Breast epithelium (tissue), 4 donors: ENCODE measurements at places on chromosomes 5 and 9.

DNA sequence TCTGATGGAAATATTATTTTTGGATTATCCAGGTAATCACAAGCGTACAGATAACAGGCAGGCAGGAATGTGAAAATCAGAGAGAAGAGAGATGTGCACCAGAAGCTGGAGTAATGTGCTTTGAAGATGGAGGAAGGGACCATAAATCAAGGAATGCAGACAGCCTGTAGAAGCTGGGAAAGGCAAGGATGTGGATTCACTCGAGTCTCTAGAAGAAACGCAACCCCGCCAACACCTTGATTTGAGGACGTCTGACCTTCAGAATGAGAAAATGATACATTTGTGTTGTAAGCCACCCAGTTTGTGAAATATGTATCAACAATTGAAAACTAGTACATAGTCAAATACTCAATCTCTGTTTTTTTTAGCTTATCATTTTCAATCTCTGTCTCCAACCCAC is 207.6 kb upstream of the MPDZ start:
- H3K27me3 ChIP-seq: no peaks in the 10 kb centered on the region
- peaks cover 3% of the 10 kb centered on the region for H3K4me1 ChIP-seq
- H3K27ac ChIP-seq: peak overlapping the region; percentile 71

- DNase-seq: peak; percentile 92
- H3K4me1 ChIP-seq: no peaks in the 10 kb centered on the region
- H3K4me3 ChIP-seq: peak overlapping the region; percentile 25
These were observed 107.5 kb downstream of the NDFIP1 start for GRCh38 chr5:142215915-142216681.

DNA sequence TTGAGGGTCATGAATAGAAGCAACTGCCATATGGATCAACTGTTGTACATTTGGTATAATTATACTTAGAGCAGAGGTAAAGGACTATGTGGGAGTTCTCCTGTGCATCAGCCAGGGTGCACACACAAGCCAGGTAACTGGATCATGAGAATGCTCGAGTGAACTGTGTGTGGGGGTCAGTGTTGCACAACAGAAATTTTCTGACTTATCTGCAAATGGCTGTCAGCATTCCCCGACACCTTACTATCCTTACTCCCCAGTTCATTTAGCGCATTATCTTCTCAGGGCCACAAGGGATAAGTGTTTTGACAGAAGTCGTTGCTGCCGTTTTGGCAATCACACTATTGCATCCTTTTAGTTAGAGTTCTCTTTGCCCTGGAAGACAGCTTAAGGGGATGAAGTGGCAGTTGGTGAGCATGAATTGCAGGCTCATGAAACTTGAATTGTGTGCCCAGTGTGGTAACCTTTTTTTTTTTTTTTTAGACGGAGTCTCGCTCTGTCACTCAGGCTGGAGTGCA is 1.7 kb downstream of the CANX start:
- H3K27ac ChIP-seq: peak overlapping the region; percentile 99
- no peak for DNase-seq
- no peaks in the 10 kb centered on the region for H3K4me1 ChIP-seq

DNA sequence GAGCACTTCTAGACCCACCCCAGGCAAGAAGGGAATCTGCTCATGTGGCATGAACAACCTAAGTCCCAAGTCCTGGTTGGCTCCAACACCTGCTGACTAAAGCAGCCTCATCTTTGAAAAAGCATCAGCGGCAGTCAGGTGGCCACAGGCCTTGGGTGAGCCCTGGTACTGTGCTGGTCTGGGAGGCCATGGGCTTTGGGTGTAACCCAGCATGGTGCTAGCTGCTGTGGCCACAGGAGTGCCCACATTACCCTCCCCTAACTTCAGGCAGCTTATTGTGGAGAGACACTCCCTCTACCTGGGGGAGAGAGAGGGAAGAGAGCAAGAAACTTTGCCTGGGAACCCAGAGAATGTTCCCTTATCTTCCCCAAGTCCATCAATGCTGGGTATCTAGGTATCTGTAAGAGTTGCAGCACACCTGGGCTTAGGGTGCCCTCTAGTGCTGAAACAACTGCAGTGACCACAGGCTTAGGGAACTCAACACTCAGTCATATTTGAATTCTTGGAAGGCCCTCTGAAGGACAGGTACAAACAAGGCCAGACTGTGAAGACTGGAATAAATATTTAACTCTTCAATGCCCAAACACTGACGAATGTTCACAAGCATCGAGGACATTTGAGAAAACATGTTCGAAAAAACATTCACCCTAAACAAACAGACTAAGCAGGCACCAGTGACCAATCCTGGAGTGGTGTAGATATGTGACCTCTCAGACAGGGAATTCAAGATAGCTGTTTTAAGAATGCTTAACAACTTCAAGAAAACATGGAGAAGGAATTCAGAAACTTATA is 69.9 kb upstream of the OR2K2 start:
- H3K27ac ChIP-seq: no peak overlapping the region
- H3K4me1 ChIP-seq: no peaks in the 10 kb centered on the region
- no peaks in the 10 kb centered on the region for H3K27me3 ChIP-seq
- DNase-seq: no peak

GRCh38 chr5:151085517-151086041 is 4.7 kb upstream of the TNIP1 start:
- H3K36me3 ChIP-seq: no peaks in the 10 kb centered on the region
- DNase-seq: no peak
- no peaks in the 10 kb centered on the region for H3K4me1 ChIP-seq
- H3K4me3 ChIP-seq: peak overlapping the region; percentile 30

DNA sequence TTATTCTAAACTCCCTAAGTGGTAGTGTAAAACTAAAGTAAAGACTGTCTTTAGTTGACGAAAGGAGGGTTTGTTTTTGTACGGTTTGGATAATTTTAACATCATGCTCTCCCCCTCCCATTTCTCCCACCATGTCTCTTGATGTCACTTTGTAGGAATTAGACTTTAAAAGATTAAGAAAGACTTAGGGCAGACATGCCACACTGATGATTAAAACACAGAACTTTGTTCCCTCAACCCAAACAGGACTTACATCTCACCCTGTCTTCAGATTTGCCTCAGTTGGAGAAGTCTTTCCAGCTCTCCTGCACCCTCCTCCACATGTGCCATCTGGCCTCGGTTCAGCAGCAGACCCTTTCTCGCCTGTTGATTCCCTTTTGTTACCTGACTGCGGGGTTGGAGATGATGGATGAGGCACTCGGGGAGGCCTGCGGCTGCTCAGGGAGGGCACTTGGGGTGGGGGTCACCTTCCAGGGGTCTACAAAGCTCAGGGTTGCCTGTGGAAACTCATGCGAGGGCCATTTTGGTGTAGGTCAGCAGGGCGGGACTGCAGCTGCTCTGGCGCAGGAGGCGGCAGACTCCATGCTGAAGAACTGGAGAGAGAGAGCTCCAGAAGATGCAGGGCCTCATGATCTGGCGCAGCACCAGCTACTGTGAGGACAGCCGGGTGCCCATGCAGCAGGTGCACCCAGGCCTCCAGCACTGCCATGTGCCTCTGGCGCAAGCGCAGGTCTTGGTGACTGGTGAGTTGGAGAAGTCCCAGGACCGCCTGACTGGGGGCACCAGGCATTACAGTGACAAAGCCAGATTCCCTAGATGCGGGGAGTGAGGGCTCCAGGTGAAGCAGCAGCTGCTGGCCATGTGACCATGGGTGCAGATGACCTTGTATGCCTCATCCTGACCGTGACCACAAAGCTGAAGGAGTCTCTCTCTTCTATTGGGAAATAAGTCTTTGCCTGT is 24.5 kb upstream of the EXOC3 start:
- H3K27ac ChIP-seq: no peak overlapping the region
- H3K27me3 ChIP-seq: no peaks in the 10 kb centered on the region
- H3K36me3 ChIP-seq: no peaks in the 10 kb centered on the region
- DNase-seq: peak; percentile 20
- H3K4me3 ChIP-seq: no peak overlapping the region
- no peaks in the 10 kb centered on the region for H3K4me1 ChIP-seq

GRCh38 chr9:23643656-23644258 is 182.3 kb downstream of the ELAVL2 start:
- no peaks in the 10 kb centered on the region for H3K4me1 ChIP-seq
- H3K27me3 ChIP-seq: no peaks in the 10 kb centered on the region
- no peaks in the 10 kb centered on the region for H3K36me3 ChIP-seq
- H3K27ac ChIP-seq: no peak overlapping the region
- no peak for DNase-seq

DNA sequence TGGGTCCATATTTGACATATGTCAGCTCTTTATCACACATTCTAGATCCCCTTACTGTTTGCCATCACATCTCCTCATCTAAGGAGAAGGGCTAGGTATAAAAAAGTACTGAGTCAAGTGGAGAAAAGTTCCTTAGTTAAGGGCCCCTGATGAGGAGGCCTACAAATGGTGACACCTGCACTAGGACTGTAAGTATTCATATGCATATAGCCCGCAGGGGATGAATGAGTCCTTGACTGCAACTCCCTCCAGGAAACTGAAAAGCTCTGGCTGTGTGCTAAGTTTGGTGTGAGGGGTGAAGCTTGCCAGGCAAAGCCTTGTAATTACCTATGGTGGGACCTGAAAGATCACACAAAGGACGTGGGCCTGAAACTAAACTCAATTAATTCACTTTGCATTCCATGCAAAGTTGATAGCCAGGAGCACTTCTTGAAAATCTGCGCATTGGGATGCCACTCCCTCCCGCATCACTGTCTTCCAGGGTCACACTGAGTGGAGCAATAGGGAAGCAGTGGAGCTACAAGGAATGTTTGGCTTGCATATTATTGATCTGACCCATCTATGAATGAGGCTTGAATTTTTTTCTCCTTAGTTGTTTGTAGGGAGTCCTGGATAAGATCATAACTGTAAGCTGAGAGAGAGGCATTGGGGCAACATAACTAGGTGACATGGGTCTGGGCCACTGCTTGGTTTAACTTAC is 11.9 kb upstream of the EQTN start:
- no peak overlapping the region for H3K4me3 ChIP-seq
- H3K27ac ChIP-seq: no peak overlapping the region
- H3K27me3 ChIP-seq: no peaks in the 10 kb centered on the region

DNA sequence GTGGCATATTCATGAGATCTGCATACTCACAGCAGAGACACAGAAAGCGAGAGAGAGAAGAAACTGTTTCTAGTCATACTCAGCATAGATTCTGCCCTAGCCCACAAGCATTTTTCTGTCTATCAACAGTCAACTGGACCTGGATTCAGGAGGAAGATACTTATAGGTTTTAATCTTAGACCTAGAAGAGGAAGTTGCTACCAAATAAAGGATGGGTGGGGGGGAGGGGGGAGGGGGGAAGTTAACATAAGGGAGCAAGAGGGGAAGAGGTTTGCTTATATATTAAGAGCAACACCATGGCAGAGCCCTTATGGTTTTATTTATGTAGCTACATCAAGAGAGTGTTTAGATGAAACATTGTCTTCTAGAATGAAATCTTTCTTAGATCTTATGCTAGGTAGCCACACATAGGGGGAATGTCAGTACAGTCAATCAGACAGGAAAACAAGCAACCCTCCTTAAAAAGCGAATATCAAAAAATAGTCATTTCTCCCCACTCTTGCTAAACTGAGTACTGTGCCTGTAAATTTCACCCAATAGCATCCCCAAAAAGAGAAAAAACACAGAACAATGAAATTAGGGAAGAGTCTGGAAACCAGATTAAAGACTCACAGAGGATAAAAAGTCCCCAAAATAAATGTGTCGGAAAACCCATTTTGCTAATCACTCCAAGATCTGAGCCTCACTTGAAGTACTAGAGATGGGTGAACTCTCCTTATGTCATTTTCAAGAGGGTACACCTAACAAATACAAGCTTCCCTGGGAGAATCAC is 192.7 kb upstream of the NR4A3 start:
- no peaks in the 10 kb centered on the region for H3K27me3 ChIP-seq
- no peaks in the 10 kb centered on the region for H3K4me1 ChIP-seq
- DNase-seq: no peak
- no peak overlapping the region for H3K27ac ChIP-seq
- H3K36me3 ChIP-seq: no peaks in the 10 kb centered on the region

- peak overlapping the region; percentile 76 for H3K27ac ChIP-seq
- no peaks in the 10 kb centered on the region for H3K4me1 ChIP-seq
- peak overlapping the region; percentile 83 for H3K4me3 ChIP-seq
- no peaks in the 10 kb centered on the region for H3K36me3 ChIP-seq
- no peak for DNase-seq
- H3K27me3 ChIP-seq: no peaks in the 10 kb centered on the region
These were observed 529 bp downstream of the UBAC1 start for GRCh38 chr9:135960411-135961276.

- no peaks in the 10 kb centered on the region for H3K4me1 ChIP-seq
- no peaks in the 10 kb centered on the region for H3K36me3 ChIP-seq
- H3K27me3 ChIP-seq: no peaks in the 10 kb centered on the region
- peak; percentile 68 for DNase-seq
- H3K27ac ChIP-seq: no peak overlapping the region
- no peak overlapping the region for H3K4me3 ChIP-seq
These were observed 67.5 kb downstream of the MAMDC2 start for GRCh38 chr9:70111042-70111602.

- H3K4me3 ChIP-seq: peak overlapping the region; percentile 34
- no peak for DNase-seq
These were observed 208.4 kb upstream of the MPDZ start for GRCh38 chr9:13487936-13488335.

DNA sequence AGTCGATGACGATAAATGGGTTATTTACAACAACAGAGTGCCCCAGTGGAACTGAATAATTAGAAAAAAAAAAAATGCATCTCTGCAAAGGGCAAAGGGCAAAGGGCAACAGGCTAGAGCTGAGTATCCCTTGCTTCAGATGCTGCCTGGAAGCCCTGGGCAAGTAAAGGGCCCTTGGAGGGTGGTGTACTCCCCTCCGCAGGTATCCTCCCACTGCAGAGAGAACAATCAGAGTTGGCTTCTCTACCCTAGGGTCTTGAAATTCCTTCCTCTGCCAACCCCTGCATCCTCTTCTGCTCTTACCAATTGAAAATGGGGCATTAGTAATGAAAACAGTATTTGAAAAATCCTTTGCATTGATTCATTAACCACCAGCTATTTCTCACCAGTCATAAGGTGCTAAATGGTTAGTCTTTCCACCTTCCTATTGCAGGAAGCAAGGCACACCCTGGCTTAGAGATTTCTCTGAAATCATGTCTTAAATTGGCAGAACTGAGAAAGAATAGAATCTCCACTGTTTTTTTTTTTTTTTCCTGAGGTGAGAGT is 122.6 kb downstream of the SEMA6A start:
- H3K4me1 ChIP-seq: no peaks in the 10 kb centered on the region
- H3K36me3 ChIP-seq: peaks cover 5% of the 10 kb centered on the region
- H3K4me3 ChIP-seq: no peak overlapping the region
- no peaks in the 10 kb centered on the region for H3K27me3 ChIP-seq
- no peak for DNase-seq

DNA sequence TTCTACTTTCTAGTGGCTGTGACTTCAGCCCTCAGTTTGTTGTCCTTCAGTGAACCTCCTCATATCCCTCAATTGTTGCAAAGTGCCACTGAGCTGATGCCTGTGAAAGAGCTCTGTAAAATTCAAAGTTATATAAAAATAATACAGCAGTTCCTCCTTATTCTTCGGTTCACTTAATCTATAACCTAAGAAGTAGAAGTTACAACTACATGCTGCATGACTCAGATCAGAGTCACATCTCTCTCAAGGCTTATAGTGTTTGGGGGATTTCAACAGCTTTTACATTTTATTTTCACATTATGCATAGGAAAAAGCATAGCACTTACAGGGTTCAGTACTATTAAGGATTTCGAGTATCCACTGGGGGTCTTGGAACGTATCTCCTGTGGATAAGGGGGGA is 25.1 kb upstream of the GCNT1 start:
- H3K4me3 ChIP-seq: no peak overlapping the region
- H3K4me1 ChIP-seq: no peaks in the 10 kb centered on the region
- no peak overlapping the region for H3K27ac ChIP-seq
- H3K27me3 ChIP-seq: no peaks in the 10 kb centered on the region
- DNase-seq: no peak

GRCh38 chr5:106154280-106154716 is 1516.4 kb downstream of the EFNA5 start:
- DNase-seq: no peak
- no peaks in the 10 kb centered on the region for H3K27me3 ChIP-seq
- H3K36me3 ChIP-seq: no peaks in the 10 kb centered on the region
